Suppressor macrophage treated with lipopolysaccharide for 4 hours (primary cell): ENCODE measurements at places on chromosomes 11 and 22.
A peak's percentile ranks its signal among the peaks of the same experiment; 100 is the strongest.

GRCh38 chr11:65334696-65335295, 1.1 kb downstream of the DPF2 start:
- no peak for DNase-seq

DNA sequence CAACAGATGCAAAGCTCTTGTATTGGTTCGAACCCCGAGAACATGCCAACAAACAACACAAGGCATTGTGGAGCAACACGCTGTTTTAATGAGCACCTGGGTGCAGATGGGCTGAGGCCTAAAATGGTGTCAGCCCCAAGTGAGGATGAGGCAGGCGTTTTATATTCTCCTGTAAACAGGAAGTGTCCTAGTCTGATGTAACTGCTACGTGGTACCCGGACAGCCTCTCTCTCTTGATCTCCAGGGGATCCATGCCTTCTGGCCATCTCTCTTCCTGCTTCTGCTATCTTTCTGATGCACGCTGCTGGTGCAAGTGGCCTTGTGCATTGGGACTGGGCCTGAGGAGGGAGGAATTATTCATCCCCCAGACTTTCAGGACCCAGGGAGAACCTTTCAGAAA, 19.4 kb upstream of the VSTM5 start:
- DNase-seq: no peak

GRCh38 chr22:42680648-42681047, 31.5 kb upstream of the CYB5R3 start:
- DNase-seq: peak; percentile 94

- no peak for DNase-seq
Measured at GRCh38 chr11:9774591-9775397, 110.9 kb downstream of the SWAP70 start.

DNA sequence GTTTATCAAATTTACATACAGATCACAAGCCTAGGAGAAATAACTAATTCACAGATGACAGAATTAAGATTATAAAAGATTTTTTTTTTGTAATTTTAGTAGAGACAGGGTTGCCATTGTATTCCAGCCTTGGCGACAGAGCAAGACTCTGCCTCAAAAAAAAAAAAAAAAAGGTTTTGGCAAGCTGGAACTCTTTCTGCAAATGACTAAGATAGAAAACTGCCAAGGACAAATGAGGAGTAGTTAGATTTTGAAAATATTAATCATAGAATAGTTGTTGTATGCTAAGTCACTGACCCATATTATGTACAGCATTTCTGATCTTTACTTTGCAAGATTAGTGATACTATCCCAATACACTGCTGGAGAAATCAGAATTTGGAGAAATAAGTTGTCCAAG, 99.2 kb downstream of the C11orf65 start:
- no peak for DNase-seq
